ENCODE measurements at places on chromosomes 4 and X.

DNA sequence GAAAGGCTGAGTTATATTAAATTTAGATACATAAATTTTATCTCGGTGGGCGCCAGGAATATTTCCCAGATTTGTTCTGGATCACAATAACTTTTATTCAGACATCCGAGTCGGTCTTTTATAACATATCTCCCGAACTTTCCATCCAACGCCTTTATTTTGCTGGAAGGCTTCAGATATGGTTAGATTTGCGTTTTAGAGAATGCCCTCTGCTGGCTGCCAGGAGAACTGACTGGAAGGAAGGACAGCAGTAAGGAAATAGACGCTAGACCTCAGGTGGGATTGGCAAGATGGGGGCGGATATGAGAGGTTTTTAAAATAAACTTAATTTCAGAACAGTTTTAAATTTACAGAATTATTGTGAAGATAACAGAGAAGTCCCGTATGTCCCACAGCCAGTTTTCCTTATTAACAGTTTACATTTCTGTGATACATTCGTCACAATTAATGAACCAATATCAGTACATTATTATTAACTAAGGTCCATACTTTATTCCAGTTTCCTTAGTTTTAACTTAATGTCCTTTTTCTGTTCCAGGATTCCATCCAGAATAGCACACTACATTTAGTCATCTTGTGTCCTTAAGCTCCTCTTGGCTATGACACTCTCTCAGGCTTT, 4.6 kb upstream of the KANTR start:
- no peak for DNase-seq

GRCh38 chr4:127165971-127166370, 466.8 kb upstream of the INTU start:
- DNase-seq, result no peak

DNA sequence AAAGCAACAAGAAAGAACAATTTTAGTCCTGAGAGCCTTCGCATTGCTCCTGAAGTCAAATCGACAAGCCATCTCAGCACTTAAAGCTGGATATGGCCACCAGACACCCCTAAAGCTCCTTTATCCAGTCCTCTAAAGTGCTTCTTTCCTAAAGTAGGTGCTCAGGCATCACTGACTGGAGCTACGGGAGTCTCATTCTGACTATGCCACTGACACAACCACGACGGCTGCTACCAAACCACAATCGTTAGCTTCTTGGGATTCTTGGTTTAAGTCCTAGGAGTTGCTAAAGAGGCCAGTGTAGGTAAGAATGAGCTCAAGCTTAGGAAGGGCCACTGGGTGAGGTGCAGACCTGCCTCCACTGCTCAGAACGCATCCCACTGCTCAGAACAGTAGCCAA, 1.0 kb downstream of the SLC10A6 start:
- no peak for DNase-seq

DNA sequence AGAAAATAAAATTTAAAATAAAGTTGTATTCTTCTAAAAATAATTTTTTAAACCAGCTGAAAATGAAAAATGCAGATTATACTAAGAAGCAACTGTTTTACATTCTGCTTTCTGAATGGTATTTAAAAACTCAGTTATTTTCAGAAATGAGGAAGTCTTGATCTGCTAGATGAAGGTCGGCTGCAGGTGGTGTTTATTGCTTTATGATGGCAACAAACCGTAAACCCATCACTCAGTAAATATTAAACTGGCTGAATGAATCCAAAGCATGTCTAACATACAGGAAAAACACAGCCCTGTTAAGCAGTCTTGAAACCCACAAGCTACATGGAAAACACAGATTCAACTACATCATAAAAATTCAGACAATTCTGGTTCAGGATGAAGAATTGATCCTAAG, 29.3 kb downstream of the DYNLT3 start:
- DNase-seq, result no peak

DNA sequence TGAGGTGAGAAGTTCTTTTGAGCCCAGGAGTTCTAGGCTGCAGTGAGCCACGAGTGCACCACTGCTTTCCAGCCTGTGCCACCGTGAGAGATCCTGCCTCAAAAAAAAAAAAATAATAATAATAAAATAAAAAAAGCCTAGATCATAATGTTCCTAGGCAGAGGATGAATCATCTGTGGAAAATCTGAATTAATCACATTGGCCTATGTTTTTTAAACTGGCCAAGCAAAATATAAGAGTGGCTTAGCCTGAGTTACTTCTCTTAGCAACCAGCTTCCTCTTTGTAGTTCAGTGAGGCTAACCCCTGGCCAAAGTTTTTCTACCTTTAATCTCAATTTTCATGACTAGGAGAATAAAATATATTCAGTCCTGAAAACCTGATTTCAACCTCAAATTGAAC, 614.6 kb downstream of the PPP4R3C start:
- DNase-seq, result no peak

GRCh38 chrX:109886122-109886761, 116.7 kb upstream of the TMEM164 start:
- no peak for DNase-seq

DNA sequence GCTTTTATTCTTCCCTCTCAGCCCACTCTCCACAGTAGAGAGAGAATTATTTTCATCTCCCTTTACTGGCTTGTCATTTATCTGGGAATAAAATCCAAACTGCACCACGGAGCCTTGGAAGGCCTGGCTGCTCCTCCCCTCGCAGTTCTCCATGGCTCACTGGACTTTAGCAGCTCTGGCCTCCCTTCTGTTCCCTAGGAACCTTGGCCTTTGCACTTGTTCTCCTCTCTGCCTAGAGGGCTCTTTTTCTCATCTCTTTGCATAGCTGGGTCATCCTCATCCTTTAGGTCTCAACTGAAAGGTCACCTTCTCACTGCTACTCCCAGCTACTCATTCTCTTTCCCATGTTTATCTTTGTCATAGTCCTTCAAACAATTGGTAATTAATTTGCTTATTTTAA, 31.3 kb upstream of the TAPT1 start:
- DNase-seq, result no peak

GRCh38 chrX:153814591-153815315, 15.6 kb downstream of the PDZD4 start:
- DNase-seq, result no peak

- DNase-seq, result no peak
These were observed 71.5 kb downstream of the TSPAN5 start for GRCh38 chr4:98586962-98587354.

DNA sequence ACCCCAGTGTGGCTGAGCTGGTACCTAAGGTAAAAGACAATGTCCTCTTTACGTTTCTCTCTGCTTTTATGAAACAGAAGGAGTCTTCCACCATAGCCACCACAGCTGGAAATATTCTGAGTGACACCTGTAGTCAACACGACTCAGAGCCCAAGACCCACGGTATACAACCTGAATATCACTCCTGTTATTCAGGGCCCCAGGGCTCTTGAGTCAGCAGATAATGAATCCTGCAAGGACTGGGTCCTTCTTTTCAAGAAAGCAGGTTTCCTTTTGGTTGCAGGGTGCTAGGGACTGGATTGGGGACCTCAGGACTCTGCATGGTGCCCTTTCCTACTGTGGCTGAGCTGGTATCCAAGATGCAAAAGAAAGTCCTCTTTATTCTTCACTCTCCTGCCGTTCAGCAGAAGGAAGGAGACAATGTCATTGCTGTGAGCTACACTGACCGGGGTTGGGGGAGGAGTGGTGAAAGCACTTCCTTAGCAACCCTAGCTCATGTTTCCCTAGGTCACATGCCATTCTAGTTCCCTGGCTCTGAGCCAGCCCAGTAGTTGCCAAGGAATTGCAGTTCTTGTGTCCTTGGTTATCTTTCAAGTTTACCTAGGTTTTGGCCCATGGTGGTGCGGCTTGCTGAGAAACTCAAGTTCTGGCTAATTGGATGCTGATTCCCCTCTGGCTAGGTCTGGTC, 23.7 kb upstream of the UNC5C start:
- DNase-seq, result no peak

GRCh38 chr4:54645830-54646229, 11.9 kb upstream of the KIT start:
- DNase-seq, result no peak

GRCh38 chr4:36004204-36004851, 240.0 kb downstream of the ARAP2 start:
- DNase-seq, result no peak

- DNase-seq, result no peak
These were observed 235.4 kb downstream of the MAML3 start for GRCh38 chr4:139918591-139918990.

- DNase-seq, result no peak
These were observed 174.9 kb downstream of the QDPR start for GRCh38 chr4:17336986-17337385.

GRCh38 chr4:89563431-89563830, 255.8 kb upstream of the GPRIN3 start:
- no peak for DNase-seq

DNA sequence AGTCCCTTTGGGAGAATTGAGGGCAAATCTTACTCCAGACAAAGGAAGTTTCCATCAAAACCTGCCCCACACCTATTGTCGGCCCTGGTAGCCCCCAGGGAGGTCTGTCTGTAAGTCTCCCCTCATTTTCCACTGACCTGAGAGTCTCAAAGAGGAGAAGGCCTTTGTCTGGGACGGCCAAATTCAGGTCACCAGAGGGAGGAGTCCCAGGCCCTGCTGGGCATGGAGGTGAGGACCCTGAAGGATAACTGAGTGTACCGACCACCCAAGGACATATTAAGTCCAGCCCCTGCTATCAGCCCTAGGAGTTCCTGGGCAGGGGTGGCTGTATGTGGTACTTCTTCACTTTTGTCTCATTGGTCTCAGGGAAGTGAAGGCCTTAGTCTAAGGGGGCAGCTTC, 229.9 kb downstream of the FGF13 start:
- DNase-seq, result no peak

- DNase-seq, result no peak
These were observed 5.0 kb downstream of the PLP2 start for GRCh38 chrX:49176421-49177326.

Measured in activated CD8-positive, alpha-beta memory T cell treated with anti-CD3 and anti-CD28 coated beads for 4 hours (primary cell).